ENCODE measurements at places on chromosomes 1 and 21.

GRCh38 chr1:54800899-54801759 lies at the start of gene TTC22:
Gene TTC22, minus strand, starts transcription at chr1:54801323. Its CDS starts 160 bp downstream, at chr1:54801163.
- DNase-seq, result peak; percentile 68

- no peak for DNase-seq
Measured at GRCh38 chr1:172959571-172959970, 91.2 kb downstream of the TNFSF18 start.

GRCh38 chr1:74963120-74963519 lies 171.1 kb upstream of the LHX8 start:
- no peak for DNase-seq

- DNase-seq, result peak; percentile 2
Measured at GRCh38 chr1:226164154-226164553, 22.4 kb downstream of the ACBD3 start.

DNA sequence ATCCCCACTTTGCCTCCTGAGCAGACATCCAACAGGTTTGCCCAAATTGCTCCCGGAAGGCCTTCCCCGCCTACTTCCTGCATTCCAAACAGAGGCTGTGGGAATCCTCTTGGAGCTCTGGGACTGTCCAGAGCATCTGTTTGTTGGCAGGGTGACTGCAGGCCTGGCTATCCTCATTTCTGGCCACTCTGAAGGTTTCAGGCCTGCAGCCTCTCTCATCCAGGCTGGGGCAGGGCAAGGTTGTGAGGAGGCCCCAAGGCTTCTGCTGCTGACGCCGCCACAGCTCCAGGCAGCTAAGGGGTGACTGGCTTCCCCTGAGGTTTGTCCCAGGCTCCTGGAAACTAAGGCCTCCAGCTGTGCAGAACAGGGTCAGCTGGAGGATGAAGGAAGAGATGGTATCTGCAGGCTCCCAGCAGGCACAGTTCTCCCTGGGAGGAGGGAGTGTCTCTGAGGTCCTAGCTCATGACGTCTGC lies 11.3 kb downstream of the CDK18 start:
- no peak for DNase-seq

DNA sequence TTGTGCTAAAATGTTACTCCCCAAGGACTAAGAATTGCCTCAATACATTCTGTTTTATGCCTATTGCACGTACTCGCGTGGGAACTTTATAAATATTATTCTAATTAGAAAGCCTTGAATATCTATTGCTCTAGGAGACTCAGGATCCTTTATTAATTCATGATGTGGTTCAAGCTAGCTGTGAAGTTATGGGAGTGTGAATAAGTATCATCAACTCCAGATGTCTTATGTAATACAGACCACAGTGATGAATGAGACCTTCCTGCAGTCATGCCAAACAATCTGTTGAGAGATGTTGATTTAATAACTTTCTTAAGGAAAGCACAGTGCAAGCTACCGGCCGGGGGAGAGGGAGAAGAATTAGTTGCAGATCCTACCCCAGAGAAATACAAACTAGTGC lies 519.2 kb upstream of the ZP4 start:
- no peak for DNase-seq

- no peak for DNase-seq
Measured at GRCh38 chr1:152912471-152912870, 4.1 kb downstream of the IVL start.

DNA sequence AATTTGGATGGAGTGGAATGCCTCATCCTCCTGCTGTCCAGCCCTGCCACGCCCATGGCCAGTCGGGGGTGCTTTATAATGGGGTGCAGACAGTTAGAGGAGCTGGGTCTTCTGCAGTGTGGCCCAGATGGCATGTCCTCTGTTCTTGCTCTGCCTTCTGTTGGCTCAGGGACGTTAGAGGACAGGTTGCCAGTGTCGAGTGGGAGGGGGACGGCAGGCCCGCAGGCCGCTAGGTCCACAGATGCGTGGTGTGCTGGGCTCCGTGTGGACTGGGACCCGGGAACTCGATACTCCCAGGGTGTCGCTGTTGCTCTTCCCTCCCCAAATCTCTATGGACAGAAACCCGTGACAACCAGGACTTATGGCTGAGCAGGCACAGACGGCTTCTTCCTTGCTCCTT lies 33.3 kb downstream of the SIM2 start:
- DNase-seq, result no peak

- DNase-seq, result no peak
Measured at GRCh38 chr1:26084091-26084561, 16.7 kb upstream of the TRIM63 start.

DNA sequence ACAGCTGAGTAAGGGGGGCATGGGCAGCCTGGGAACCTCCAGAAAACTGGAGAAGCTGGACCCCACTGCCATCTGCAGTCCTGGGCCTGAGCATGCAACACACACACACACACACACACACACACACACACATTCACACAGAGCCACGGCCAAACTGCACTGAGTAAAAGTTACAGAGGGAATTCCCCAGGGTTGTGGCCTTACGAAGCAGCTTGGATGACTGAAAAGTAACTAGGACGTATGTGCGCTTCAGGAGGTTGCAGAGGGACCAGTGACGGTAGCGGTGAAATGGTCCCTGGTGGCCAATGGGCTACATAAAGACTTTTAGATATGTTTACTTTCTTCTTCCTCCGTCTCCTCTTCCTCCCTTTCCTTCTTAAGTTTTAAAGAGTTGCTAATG lies 232.5 kb upstream of the TMEM51 start:
- DNase-seq, result no peak

GRCh38 chr1:168257397-168257796 lies 23.3 kb upstream of the TBX19 start:
- no peak for DNase-seq

GRCh38 chr1:225603538-225604354 lies 49.2 kb downstream of the ENAH start:
- no peak for DNase-seq

DNA sequence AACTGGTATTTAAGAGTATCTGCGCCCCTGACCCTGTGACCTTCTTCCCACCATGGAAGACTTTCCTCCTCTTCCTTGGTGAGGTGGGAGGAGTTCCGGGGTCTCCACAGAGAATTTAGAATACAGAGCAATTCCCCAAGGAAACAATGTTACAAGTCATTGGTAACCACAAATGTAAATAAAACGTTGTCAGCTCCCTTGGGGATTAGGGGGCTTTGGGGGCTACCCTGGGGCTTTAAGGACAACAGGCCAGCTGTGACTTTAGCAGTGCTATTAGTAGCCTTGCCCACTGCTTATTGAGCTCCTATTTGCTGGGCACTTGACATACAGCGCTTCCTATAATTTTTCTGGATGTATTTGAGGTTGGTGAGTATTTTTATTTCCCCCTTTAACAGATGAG lies 69.0 kb downstream of the IGSF21 start:
- DNase-seq, result no peak

- peak; percentile 74 for DNase-seq
Measured at GRCh38 chr1:225962440-225962975, 21.5 kb upstream of the LEFTY2 start.

- no peak for DNase-seq
Measured at GRCh38 chr1:201429736-201430501, 8.4 kb upstream of the TNNI1 start.

GRCh38 chr21:33569991-33570390 lies 18.5 kb downstream of the DONSON start:
- no peak for DNase-seq

DNA sequence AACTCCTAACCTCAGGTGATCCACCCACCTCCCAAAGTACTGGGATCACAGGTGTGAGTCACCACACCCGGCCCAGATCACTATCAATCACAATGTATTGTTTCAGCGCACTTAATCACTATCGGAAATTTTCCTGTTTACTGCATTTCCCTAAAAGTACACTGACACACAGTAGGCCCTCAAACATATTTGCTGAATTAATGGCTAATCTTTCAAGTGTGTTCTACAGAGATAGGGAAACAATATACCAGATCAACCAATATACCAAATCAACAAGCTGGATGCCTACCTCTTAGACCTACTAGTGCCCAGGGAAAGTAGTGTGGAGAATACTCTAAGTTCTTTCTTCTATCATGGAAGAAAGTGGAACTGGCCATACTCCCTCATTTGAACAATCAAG lies 17.1 kb downstream of the UBR4 start:
- DNase-seq, result no peak

- no peak for DNase-seq
Measured at GRCh38 chr1:172397221-172397620, 23.3 kb upstream of the C1orf105 start.

GRCh38 chr1:1630191-1630964 lies 1.6 kb upstream of the MMP23B start:
- DNase-seq, result peak; percentile 56

- DNase-seq, result peak; percentile 41
Measured at GRCh38 chr1:113390871-113391648, 745 bp downstream of the MAGI3 start.

DNA sequence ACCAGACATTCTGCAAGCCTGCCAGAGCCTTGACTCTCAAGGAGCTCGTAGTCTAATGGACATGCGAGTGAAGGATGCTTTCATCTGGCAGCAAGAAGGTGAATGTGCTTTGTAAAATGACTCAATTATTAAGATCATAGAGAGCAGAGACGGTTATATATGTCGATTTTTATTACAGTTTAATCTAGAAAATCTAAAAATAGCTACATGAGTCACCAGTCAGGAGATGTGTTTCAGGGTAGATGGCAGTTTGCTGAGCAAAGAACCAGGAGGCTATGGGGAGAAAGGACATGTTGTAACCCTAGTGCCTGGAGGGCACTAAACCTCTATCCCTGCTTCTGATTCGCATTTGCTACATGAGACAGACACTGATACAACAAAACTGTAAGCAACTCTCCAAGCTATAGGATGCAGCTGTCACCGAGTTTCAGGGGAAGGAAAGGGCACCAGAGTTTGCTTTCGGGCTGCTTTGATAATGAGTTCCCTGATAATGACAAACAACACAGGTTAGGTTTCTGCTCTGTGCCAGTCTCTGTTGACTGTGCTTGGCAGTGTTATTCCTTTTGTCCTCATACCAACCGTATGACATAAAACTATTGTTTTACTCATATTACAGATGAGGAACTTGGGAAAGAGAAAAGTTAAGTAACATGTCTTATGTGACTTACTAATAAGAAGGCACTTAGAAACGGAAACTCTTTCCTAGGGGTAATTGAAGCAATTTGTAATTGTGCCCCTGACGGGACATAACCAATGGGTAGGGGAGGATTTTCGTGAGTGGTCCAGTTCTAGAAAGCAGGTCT lies 43.2 kb downstream of the C1orf198 start:
- DNase-seq, result no peak

GRCh38 chr1:18641005-18641941 lies 10.6 kb downstream of the PAX7 start:
- DNase-seq, result no peak

DNA sequence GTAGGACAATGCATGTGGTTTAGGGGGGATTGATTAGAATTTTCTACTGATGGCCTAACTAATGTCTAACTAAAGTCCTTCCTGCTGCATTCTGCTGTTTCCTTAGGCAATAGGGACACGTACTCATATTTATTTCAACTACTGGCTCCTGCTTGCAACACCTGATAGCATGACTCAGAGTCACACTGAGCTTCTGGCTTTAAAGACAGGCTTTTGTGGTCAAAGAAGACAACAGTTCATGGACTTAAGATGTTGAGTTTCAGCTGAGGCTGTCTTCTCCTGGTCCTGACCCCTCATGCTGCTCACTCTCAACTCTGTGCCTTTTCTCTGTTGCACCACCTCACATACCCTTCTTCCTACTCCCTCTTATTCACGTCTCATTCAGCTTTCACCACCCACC lies 29.1 kb upstream of the TRABD2B start:
- DNase-seq, result no peak

- DNase-seq, result no peak
Measured at GRCh38 chr1:10195570-10195969, 14.8 kb upstream of the KIF1B start.

- DNase-seq, result no peak
Measured at GRCh38 chr1:234243521-234244260, 129.6 kb upstream of the COA6 start.

GRCh38 chr1:11395616-11396015 lies 83.3 kb upstream of the DISP3 start:
- DNase-seq, result no peak

- DNase-seq, result no peak
Measured at GRCh38 chr1:234108921-234109320, 204.4 kb downstream of the SLC35F3 start.

DNA sequence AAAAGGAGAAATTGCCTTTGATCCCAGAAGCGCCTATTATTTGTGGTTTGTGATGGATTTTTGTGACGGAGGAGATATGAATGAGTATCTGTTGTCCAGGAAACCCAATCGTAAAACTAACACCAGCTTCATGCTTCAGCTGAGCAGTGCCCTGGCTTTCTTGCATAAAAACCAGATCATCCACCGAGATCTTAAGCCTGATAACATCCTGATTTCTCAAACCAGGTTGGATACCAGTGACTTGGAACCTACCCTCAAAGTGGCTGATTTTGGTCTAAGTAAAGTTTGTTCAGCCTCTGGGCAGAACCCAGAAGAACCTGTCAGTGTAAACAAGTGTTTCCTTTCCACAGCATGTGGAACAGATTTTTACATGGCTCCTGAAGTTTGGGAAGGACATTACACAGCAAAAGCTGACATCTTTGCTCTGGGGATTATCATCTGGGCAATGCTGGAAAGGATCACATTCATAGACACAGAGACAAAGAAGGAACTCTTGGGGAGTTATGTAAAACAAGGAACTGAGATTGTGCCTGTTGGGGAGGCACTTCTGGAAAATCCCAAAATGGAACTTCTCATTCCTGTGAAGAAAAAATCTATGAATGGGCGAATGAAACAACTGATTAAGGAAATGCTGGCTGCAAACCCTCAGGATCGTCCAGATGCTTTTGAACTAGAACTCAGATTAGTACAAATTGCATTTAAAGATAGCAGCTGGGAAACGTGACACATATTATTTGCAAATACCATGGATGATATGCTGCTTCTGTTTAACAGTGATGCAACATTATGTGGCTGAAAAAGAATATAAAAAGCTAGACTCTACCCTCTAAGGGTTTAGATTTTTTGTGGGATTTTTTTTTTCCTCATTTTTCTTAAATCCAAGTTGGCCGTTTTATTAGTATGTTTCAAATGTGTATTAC lies 10.5 kb downstream of the PDIK1L start:
- DNase-seq, result no peak

GRCh38 chr21:38475519-38475918 lies 22.8 kb downstream of the ERG start:
- no peak for DNase-seq

- DNase-seq, result peak; percentile 73
Measured at GRCh38 chr1:207868774-207869721, 41.9 kb downstream of the CD34 start.

DNA sequence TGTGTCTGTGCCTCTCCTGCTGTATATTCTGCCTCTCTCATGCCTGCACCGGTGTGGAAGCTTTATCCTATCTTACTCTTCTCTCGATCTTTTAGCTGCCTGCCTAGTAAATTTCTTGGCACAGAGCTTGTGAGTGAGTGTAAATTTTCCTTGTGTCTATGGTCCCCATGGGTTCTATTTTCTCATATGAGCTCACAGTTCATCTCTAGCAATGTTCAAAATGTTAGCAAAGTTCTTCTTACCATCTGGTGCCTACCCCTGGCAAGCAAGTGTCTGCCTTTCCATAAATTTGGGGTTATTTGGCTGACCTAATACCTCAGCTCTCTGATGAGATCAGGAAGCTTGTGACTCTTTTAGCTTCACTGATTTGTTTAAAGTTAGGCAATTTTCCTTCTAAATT lies 572.1 kb upstream of the BRINP3 start:
- DNase-seq, result no peak

GRCh38 chr1:69421286-69421685 lies 146.4 kb upstream of the LRRC7 start:
- no peak for DNase-seq
